ENCODE measurements at places on chromosomes 5 and 9. TPM values are rescaled to one million over a fixed set of nuclear protein-coding genes. Genes with fewer than 3 reads are reported as not detected.

SLC6A19 gene
- total RNA-seq: not detected

SOX30 gene
- total RNA-seq: 0.14 TPM

PRELID2 gene
- not detected for total RNA-seq

ZNF454 gene
- 0.33 TPM for total RNA-seq

XPA gene
- total RNA-seq: 25.9 TPM

NEUROG1 gene
- not detected for total RNA-seq

BAAT gene
- not detected for total RNA-seq

NUTM2F gene
- not detected for total RNA-seq

HTR4 gene
- not detected for total RNA-seq

LTC4S gene
- 6.1 TPM for total RNA-seq

GRCh38 chr5:165351342-165351741 lies 1845.9 kb downstream of the MAT2B start:
- DNase-seq: no peak
- no peaks in the 10 kb centered on the region for H3K27me3 ChIP-seq
- H3K27ac ChIP-seq: no peak overlapping the region
- no peaks in the 10 kb centered on the region for H3K4me1 ChIP-seq
- H3K4me3 ChIP-seq: no peak overlapping the region

- no peak overlapping the region for H3K27ac ChIP-seq
- H3K27me3 ChIP-seq: no peaks in the 10 kb centered on the region
- no peak overlapping the region for H3K4me3 ChIP-seq
- no peaks in the 10 kb centered on the region for H3K36me3 ChIP-seq
These were observed 325.1 kb upstream of the PRR16 start for GRCh38 chr5:120139039-120139438.

GRCh38 chr9:37011530-37011929 lies 22.5 kb downstream of the PAX5 start:
- H3K36me3 ChIP-seq: no peaks in the 10 kb centered on the region
- no peak for DNase-seq
- H3K4me3 ChIP-seq: no peak overlapping the region
- H3K4me1 ChIP-seq: no peaks in the 10 kb centered on the region
- no peak overlapping the region for H3K27ac ChIP-seq
- H3K27me3 ChIP-seq: peaks cover 32% of the 10 kb centered on the region

GRCh38 chr5:133947431-133947841 lies 21.0 kb downstream of the C5orf15 start:
- no peak overlapping the region for H3K27ac ChIP-seq
- no peaks in the 10 kb centered on the region for H3K36me3 ChIP-seq
- no peaks in the 10 kb centered on the region for H3K27me3 ChIP-seq
- H3K4me1 ChIP-seq: peaks cover 5% of the 10 kb centered on the region

- no peak overlapping the region for H3K27ac ChIP-seq
- no peaks in the 10 kb centered on the region for H3K4me1 ChIP-seq
- peaks cover 2% of the 10 kb centered on the region for H3K36me3 ChIP-seq
- H3K27me3 ChIP-seq: peaks cover 1% of the 10 kb centered on the region
These were observed 35.6 kb upstream of the NREP start for GRCh38 chr5:111792471-111793058.

GRCh38 chr5:156134216-156134615 lies 192.7 kb upstream of the SGCD start:
- H3K36me3 ChIP-seq: no peaks in the 10 kb centered on the region
- no peak for DNase-seq
- H3K4me1 ChIP-seq: no peaks in the 10 kb centered on the region
- H3K27me3 ChIP-seq: peaks cover 7% of the 10 kb centered on the region

GRCh38 chr9:120645760-120646159 lies 65.8 kb upstream of the CDK5RAP2 start:
- no peaks in the 10 kb centered on the region for H3K27me3 ChIP-seq
- DNase-seq: no peak
- peaks cover 4% of the 10 kb centered on the region for H3K4me1 ChIP-seq
- no peak overlapping the region for H3K27ac ChIP-seq

DNA sequence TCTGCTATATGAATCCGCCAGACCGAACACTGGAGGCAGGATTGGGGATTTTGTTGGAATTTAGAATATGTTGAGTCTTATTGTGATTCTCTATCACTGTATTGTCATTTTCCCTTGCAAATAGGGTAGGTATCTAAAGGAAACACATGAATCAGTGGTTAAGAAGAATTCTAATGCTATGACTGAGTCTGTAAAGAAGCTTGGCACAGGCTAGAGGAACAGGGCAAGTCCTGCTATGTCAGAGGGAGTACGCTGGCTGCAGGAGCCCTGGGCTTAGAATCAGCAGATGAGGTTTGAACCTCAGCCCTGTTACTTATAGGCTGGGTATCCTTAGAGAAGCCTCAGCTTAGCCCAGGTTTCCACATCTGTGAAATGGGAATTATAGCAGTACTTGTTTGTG lies 198.1 kb downstream of the NR3C1 start:
- peaks cover 33% of the 10 kb centered on the region for H3K36me3 ChIP-seq
- H3K4me3 ChIP-seq: no peak overlapping the region
- no peak for DNase-seq
- H3K27ac ChIP-seq: no peak overlapping the region
- no peaks in the 10 kb centered on the region for H3K27me3 ChIP-seq

- H3K4me1 ChIP-seq: no peaks in the 10 kb centered on the region
- no peak for DNase-seq
- no peak overlapping the region for H3K4me3 ChIP-seq
These were observed 36.3 kb upstream of the BASP1 start for GRCh38 chr5:17180864-17181723.

DNA sequence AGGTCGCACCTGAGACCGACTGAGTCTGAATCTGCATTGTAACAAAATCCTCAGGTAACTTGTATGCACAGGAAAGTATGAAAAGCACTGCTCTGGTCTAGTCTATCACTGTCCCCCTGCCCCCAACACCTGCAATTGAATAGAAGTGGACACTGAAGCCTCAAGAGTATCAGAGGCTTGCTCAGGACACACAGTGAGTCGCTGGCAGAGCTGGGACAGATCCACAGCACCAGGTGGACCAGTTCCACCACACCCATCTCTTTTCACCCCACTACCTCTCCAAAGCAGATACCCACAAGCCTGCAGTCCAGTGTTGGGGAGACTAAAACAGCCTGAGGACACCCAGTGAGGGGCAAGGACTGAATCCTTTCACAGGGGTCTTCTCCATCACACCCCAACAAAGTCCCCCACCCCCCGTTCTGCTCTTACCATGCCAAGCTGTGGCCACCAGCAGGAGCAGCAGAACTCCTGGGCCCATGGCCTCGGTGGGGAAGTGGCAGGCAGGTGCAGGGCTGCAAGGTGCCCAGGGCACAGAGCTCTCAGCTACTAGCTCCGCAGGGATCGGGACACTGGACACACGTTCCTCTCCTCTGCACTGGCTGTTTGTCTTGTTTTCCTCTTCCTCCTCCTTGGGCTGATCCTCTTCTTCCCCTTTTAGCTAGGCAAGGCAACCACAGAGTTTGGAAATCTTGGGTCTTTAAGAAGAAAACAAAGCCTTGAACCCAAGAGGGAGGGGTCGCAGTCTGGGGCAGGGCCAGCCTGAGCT lies at the start of gene CSF1R:
TSS of gene CSF1R (minus strand) at position 605 of the 766 bp plus-strand sequence. CDS start at position 478, 127 bp downstream.
- H3K4me1 ChIP-seq: peaks cover 5% of the 10 kb centered on the region
- DNase-seq: no peak
- H3K27ac ChIP-seq: no peak within 1 kb of the TSS
- H3K4me3 ChIP-seq: no peak within 1 kb of the TSS
- H3K27me3 ChIP-seq: peaks cover 25% of the 10 kb centered on the region
- no peaks in the 10 kb centered on the region for H3K36me3 ChIP-seq

DNA sequence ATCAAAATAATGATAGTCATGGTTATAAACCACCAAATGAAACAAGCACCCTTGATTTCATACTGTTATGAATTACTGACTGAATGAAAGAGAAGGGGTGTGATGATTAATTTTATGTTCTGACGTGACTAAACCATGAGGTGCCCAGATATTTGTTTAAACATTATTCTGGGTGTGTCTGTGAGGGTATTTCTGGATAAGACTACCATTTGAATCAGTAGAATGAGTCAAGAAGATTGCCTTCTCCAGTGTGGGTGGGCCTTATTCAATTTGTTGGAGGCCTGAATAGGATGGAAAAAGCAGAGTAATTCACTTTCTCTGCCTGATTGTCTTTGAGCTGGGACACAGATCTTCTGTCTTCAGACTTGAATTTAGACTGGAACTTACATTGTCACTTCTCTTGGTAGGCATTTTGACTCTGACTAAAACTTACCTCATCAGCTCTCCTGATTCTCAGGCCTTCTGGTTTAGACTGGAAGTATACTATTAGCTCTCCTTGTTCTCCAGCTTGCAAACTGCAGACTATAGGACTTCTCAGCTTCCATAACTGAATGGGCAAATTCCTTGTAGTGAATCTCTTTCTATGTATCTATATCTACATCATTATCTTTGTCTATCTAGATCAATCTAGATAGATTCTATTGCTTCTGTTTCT lies 321.9 kb upstream of the TARS1 start:
- H3K27ac ChIP-seq: no peak overlapping the region
- no peak for DNase-seq
- H3K4me1 ChIP-seq: no peaks in the 10 kb centered on the region
- H3K36me3 ChIP-seq: no peaks in the 10 kb centered on the region

DNA sequence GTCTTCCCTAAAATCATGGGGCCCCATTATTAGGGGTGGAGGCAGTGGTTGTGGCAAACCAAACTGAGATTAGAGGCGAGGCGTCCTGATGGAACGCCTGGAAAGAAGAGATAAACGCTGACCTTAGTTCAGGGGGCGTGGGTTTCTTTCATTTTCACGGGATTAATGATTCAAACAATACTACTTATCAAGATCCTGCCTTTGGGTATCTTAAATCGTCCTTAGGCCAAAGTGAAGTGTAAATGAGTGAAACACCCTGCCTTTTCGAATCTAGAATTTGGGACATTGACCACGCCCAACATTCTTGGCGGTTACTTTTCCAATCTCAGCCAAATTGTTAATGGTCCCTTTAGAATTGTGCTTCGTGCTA lies 1.0 kb upstream of the UBTD2 start:
- peak overlapping the region; percentile 82 for H3K27ac ChIP-seq
- no peaks in the 10 kb centered on the region for H3K27me3 ChIP-seq

- no peak overlapping the region for H3K27ac ChIP-seq
- no peak overlapping the region for H3K4me3 ChIP-seq
- no peak for DNase-seq
- no peaks in the 10 kb centered on the region for H3K4me1 ChIP-seq
- no peaks in the 10 kb centered on the region for H3K36me3 ChIP-seq
These were observed 127.4 kb downstream of the COL23A1 start for GRCh38 chr5:178462816-178463215.

GRCh38 chr9:129328355-129329042 lies 150.4 kb upstream of the IER5L start:
- peaks cover 23% of the 10 kb centered on the region for H3K4me1 ChIP-seq
- no peaks in the 10 kb centered on the region for H3K36me3 ChIP-seq

Measured in naive thymus-derived CD8-positive, alpha-beta T cell (primary cell).